ENCODE measurements at places on chromosomes 2 and 18. TPM values are rescaled to one million over a fixed set of nuclear protein-coding genes. Genes with fewer than 3 reads are reported as not detected.

SLC19A3 gene
- total RNA-seq = not detected

CD8A gene
- total RNA-seq = 675 TPM

HOXD3 gene
- total RNA-seq = not detected

EMILIN1 gene
- total RNA-seq = 1.4 TPM

DNA sequence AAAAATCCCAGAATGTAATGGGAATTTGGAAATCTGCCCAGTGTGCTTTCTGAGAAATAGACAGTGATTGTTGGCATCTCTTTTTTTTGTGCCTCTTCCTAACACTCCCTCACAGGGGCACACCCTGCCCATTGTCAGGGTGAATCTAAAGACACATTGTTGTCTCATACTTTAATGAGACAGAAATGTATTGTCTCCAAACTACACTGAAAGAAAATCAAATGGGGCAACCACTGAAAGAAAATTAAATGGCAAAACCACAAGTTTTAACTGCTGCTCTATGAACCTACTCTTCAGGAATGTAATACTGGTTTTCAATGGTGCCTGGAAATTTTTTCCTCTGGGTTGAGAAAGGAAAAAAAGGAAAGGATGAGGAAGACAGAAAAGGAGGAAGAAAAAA is 43.2 kb upstream of the GLS start:
- no peak for DNase-seq
- no peaks in the 10 kb centered on the region for H3K36me3 ChIP-seq
- H3K27me3 ChIP-seq = peaks cover 8% of the 10 kb centered on the region
- no peaks in the 10 kb centered on the region for H3K4me1 ChIP-seq
- H3K4me3 ChIP-seq = no peak overlapping the region
- no peak overlapping the region for H3K27ac ChIP-seq

SP140 gene
- 58.3 TPM for total RNA-seq

SIX3 gene
- not detected for total RNA-seq

EGR4 gene
- total RNA-seq = not detected

B3GNT7 gene
- 0.34 TPM for total RNA-seq

DNA sequence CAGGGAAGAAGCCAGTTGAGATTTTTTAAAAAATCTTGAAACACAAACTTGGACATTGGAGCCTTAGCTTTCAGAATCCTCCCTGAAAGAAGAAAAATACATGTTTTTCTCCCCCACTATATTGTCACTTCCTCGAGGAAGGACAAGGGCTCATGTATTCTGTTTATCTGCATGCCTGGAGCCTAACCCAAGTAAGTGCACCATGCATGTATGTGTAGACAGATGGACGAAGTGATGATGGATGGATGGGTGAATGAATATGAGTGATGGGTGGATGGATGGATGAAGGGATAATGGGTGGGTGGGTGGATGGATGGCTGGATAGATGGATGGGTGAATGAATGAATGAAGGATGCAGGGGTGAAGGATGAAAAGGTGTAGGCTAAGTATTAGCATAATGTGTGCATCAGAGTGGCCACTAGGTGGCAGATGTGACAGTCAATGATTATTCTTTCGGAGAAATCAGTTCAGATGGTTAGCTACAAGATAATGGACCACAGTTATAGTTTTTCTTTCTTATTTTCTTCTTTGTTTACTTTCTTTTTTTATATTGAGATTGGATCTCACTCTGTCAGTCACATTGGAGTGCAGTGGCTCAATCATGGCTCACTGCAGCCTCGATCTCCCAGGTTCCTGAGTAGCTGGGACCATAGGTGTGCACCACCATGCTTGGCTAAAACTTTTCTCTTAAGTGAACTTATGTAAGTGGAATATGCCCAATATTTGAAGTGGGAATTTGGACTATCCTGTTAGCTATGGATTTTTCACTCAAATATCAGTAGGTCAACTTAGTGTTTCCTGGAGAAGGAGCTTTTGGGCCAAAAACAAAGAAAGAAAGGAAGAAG is 18.5 kb upstream of the CCDC93 start:
- no peak overlapping the region for H3K4me3 ChIP-seq
- no peaks in the 10 kb centered on the region for H3K4me1 ChIP-seq
- DNase-seq = peak; percentile 64
- H3K36me3 ChIP-seq = peaks cover 2% of the 10 kb centered on the region

DNA sequence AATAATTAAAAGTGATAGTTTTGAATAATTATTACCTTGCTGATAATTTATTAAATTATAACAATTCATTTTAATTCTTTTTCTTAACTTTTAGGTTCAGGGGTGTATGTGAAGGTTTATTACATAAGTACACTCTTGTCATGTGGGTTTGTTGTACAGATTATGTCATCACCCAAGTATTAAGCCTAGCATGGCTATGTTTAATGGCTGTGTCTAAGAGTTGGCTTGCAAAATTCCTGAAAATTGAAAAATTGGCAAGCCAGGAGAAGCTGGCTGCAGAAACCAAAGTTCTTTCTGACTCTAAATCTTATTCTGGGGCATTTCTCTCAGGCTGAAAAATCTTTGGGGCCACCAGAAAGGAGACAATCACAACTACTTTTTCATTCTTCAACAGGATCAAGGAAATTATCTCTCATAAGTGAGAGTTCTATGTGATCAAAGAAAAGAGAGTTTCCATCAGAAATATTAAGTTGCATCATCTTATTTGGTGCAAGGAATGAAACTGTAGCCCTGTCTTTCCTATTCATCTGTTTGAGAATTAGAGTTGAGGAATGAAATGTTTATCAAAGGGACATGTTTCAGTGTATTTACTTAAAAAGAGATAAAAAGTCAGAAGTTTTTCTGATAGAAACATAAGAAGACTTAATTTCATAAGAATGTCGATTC is 412.1 kb upstream of the CDH2 start:
- no peak for DNase-seq
- no peaks in the 10 kb centered on the region for H3K36me3 ChIP-seq
- no peak overlapping the region for H3K27ac ChIP-seq

TMEM182 gene
- total RNA-seq = 3.1 TPM

- no peaks in the 10 kb centered on the region for H3K4me1 ChIP-seq
These were observed 115.9 kb downstream of the CAPN13 start for GRCh38 chr2:30691091-30691947.

DNA sequence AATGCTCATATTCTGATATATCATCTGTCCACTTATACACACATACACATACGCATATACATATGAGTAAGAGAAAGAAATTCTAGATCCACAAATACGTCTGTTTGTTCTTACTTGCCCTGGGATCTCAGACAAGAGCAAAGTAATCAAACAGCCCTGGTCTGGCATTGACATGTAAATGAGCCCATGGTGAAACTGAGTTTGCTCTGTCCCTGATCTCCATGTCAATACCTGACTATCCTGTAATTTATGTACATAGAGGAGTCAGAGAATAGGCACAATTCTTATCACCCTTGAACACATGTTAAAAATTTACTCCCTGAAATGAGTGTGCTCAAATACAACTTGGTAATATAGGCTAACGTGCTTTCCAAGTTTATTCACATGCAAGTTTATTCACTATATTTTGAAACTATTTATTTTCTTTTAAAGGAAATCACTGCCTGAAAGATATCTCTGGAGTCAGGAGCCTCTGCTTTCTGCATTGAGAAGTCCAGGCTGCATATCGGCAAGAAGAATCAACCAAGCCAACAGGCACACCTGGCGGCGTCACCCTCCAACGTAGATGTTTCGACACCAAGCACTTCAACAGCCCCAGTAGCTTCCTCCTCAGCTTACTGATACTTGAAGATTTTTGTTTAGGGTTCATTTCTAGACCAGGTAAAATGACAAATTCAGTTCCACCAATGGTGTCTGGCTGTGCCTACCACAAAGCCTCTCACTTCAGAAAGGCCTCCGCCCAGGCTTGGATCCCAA is 100.6 kb downstream of the CMPK2 start:
- no peak overlapping the region for H3K27ac ChIP-seq
- no peak overlapping the region for H3K4me3 ChIP-seq
- DNase-seq = no peak
- no peaks in the 10 kb centered on the region for H3K36me3 ChIP-seq
- no peaks in the 10 kb centered on the region for H3K27me3 ChIP-seq

GCG gene
- not detected for total RNA-seq
